ENCODE measurements at places on chromosomes 11 and 22.
A peak's percentile ranks its signal among the peaks of the same experiment; 100 is the strongest.

GRCh38 chr11:128488471-128488870 lies 98.9 kb downstream of the ETS1 start:
- no peak for DNase-seq
- H3K27ac ChIP-seq: peak overlapping the region; percentile 35
- no peaks in the 10 kb centered on the region for H3K27me3 ChIP-seq
- no peak overlapping the region for H3K4me3 ChIP-seq
- H3K36me3 ChIP-seq: no peaks in the 10 kb centered on the region
- no peaks in the 10 kb centered on the region for H3K4me1 ChIP-seq

GRCh38 chr11:123760894-123761293 lies 6.6 kb upstream of the OR6X1 start:
- no peaks in the 10 kb centered on the region for H3K4me1 ChIP-seq
- H3K27me3 ChIP-seq: no peaks in the 10 kb centered on the region
- H3K4me3 ChIP-seq: no peak overlapping the region

GRCh38 chr11:86954269-86955110 lies 705 bp downstream of the FZD4 start:
- no peaks in the 10 kb centered on the region for H3K4me1 ChIP-seq
- no peaks in the 10 kb centered on the region for H3K36me3 ChIP-seq
- peak overlapping the region; percentile 95 for H3K4me3 ChIP-seq
- H3K27ac ChIP-seq: peak overlapping the region; percentile 94
- DNase-seq: no peak

DNA sequence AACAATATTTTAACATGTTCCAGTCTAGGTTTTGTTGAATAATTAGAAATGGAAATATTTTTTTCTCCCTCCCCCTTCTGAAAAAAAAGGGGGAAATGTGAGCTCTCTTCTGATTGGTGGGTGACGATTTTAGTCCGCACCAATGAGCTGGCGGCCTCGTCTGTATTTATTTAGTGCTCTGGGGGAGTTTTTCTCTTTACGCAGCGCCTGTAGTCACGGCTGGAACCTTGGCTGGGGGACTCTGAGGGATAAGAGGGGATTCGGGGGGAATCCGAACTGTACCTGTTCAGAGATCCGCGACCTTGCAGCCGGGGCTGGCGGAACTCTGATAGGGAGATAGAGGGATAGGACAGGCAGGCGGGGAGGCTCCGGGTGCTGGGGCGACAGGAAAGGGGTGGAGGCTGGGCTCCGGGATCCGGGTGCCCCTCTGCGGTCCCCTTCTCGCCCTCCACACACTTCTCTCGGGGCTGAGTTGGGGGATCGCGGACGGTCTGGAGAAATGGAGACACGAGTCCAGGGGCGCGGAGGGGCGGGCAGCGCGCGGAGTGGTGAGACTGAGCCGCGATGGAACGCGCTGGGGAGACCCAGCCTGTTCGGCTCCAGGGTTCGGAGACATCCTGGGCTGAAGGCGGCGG lies 99.7 kb upstream of the HSD17B12 start:
- no peak for DNase-seq
- no peak overlapping the region for H3K27ac ChIP-seq
- peak overlapping the region; percentile 59 for H3K4me3 ChIP-seq
- H3K4me1 ChIP-seq: peaks cover 16% of the 10 kb centered on the region
- H3K36me3 ChIP-seq: no peaks in the 10 kb centered on the region

GRCh38 chr11:125513705-125514265 lies 17.7 kb upstream of the FEZ1 start:
- no peak overlapping the region for H3K27ac ChIP-seq
- no peaks in the 10 kb centered on the region for H3K4me1 ChIP-seq
- H3K36me3 ChIP-seq: no peaks in the 10 kb centered on the region
- no peak overlapping the region for H3K4me3 ChIP-seq
- H3K27me3 ChIP-seq: no peaks in the 10 kb centered on the region

DNA sequence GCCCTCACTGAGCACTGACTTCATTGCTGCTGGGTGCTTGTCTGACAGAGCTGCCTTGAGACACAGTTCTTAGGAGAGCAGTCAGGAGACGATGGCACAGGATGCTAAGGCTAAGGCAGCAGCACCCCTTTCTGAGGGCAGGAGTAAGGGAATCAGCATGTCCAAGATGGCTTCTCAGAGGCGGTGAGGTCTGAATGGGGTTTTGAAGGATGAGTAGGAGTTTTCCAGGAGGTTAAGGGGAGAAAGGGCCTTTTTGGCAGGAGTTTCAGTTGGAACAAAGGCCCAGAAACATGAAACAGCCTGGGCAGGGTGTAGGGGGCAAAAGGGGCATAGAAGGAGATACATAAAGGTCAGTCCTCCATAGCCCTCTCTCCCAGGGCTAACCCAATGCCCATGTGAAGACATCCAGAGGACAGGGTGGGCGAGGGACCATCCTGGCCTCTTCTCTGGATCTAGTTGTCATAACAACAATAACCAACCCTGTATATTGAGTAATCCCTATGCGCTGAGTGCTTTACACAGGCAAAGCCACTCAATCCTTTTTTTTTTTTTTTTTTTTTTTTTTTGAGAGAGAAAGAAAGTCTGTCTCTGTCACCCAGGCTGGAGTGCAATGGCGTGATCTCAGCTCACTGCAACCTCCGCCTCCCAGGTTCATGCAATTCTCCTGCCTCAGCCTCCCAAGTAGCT lies 19.0 kb downstream of the CYTH4 start:
- no peaks in the 10 kb centered on the region for H3K27me3 ChIP-seq
- H3K4me3 ChIP-seq: no peak overlapping the region
- no peaks in the 10 kb centered on the region for H3K4me1 ChIP-seq
- H3K36me3 ChIP-seq: no peaks in the 10 kb centered on the region
- no peak for DNase-seq

- H3K27ac ChIP-seq: no peak overlapping the region
- no peaks in the 10 kb centered on the region for H3K27me3 ChIP-seq
- DNase-seq: no peak
- H3K4me3 ChIP-seq: no peak overlapping the region
Observed at GRCh38 chr11:94106716-94107115, 21.9 kb upstream of the PANX1 start.

DNA sequence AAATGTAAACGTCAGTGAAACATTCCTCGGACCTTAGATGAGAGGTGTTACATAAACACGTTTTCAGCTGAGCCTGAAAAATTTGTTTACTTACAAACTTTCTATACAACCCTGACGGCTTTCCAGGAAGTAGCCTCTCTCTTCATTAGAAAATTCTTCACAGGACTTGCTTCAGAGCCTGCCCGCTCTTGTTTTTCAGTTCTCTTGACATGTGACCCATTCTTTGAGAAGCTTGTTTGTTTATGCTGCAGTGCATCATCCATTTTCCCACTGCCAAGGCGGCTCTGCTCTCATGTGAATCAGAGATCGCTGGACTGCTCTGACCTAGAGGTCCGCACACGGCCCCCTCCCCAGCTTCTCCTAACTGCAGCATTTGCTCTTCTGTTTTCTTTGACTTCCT lies 47.9 kb upstream of the ARHGAP42 start:
- no peaks in the 10 kb centered on the region for H3K4me1 ChIP-seq
- DNase-seq: no peak
- H3K36me3 ChIP-seq: no peaks in the 10 kb centered on the region
- no peak overlapping the region for H3K27ac ChIP-seq

DNA sequence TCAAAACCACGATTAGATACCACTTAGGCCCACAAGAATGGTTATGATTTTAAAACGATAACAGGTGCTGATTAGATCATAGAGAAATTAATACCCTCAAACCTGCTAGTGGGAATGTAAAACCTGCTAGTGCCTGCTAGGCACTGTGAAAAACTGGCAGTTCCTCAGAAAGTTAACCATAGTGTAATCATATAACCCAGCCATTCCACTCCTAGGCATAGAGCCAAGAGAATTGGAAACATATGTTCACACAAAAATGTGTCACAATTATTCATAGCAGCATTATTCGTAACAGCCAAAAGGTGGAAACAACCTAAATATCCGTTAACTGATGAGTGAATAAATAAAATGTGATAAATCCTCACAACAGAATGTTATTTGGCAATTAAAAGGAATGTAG lies 122.2 kb upstream of the SYN3 start:
- H3K4me3 ChIP-seq: no peak overlapping the region
- H3K36me3 ChIP-seq: no peaks in the 10 kb centered on the region
- no peak overlapping the region for H3K27ac ChIP-seq
- H3K27me3 ChIP-seq: no peaks in the 10 kb centered on the region
- no peaks in the 10 kb centered on the region for H3K4me1 ChIP-seq

DNA sequence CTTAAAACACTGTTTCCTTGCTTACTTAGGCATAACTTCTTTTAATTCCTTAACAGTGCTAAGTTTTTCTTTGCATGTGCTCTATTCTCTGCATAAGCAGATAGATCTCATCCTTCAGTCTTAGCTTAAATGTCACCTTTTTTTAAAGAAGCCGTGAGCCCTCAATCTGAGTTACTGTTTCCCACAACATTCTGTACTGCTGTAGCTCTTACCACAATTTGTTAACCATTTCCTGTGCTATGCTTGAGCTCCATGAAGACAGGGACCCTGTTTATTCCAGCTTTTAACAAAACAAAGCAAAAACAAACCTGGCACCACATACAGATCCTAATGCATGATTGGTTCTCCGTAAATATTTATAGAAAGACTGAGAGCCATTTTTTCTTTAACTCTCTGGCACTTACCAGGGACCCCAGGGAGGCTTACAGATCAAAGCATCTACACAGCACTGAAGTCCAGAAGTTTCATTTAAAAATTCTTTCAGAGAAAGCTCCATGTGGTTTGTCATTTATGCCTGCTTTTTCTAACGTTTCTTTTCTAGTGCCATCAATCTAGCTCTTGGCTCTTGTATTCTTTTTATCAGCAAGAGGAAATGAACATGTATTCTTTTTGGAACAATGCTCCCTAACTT lies 74.9 kb downstream of the DYNC2H1 start:
- DNase-seq: no peak
- H3K4me3 ChIP-seq: no peak overlapping the region
- no peak overlapping the region for H3K27ac ChIP-seq
- no peaks in the 10 kb centered on the region for H3K4me1 ChIP-seq

DNA sequence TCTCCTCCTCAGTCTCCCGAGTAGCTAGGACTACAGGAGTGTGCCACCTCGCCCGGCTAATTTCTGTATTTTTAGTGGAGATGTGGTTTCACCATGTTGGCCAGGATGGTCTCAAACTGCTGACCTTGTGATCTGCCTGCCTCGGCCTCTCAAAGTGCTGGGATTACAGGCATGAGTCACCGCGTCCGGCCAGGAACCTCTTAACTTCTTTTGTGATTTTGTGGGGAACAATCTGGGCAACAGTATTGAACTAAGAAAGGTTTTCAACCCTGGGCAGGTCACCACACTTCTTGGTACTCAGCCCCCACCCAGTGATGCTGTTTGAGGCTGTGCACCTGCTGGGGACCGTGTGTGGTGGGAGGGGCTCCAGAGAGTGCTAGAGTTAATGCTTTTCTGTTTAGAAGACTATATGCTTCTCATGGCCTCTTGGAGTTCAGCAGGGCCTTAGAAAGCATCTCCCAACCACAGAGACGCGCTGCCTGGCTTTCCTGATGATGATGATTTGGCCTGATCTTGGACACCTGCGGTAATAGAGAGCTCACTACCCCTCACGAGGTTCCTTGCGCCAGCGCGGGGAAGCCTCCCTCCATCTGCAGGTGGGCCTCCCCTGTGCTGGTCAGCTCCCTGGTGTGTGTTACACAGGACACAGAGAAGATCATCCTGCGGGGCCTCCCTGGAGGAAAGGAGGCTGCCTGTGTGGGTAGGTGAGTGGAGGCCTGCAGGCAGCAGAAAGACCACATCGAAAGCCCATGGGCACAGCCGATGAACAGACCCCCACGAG lies 1.2 kb downstream of the DENND6B start:
- H3K27ac ChIP-seq: no peak overlapping the region
- DNase-seq: no peak
- H3K27me3 ChIP-seq: no peaks in the 10 kb centered on the region
- no peaks in the 10 kb centered on the region for H3K4me1 ChIP-seq

- H3K27me3 ChIP-seq: no peaks in the 10 kb centered on the region
- H3K4me3 ChIP-seq: no peak overlapping the region
Observed at GRCh38 chr22:24205438-24206195, 24.3 kb downstream of the SUSD2 start.

GRCh38 chr22:47351836-47352579 lies 589.6 kb downstream of the TBC1D22A start:
- DNase-seq: no peak
- H3K27me3 ChIP-seq: peaks cover 6% of the 10 kb centered on the region
- H3K4me3 ChIP-seq: no peak overlapping the region

- no peak overlapping the region for H3K4me3 ChIP-seq
Observed at GRCh38 chr11:32002311-32002710, 88.6 kb upstream of the RCN1 start.

DNA sequence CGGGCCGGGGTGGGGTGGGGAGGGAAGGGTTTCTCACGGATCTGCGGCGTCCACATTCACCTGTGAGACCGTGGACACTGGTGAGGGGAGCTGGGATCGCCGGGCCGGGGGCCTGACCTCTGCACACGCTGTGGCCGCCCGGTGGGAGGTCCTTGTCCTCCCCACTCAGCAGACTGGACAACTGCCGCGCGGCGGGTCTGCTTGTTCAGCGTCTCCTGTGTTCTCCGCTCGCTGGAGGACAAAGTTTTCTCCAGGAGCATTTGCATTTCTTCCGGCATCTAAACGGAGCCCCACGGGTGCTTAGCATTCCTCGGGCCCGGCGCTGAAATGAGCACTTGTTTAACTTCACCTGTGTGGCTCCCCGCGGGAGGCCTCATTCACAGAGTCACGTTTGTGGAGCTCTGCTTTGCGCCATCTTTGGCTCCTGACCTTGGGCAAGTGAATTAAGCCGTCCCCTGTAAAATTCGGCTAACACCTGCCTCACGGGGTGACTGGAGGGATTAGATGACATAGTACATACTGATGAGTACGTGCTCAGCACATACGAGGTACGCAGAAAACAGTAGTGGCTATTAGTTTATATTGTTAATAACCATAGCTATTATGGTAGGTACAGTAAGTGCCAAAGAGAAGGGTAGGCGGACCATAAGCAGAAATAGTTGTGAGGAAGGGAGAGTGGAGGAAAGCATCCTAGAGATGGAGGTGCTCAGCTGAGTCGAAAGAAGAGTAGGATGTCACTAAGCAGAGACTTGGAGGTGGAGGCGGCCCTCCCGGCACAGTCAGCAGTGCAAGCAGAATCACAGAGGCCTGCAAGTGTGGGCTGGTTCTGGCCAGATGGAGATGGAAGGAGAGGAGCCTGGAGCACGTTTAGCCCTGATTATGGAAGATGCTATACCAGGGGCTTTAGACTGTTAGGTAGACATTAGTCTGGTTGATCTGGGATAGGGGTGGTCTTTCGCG lies 885 bp downstream of the TRMU start:
- H3K27me3 ChIP-seq: no peaks in the 10 kb centered on the region
- peaks cover 8% of the 10 kb centered on the region for H3K36me3 ChIP-seq
- H3K27ac ChIP-seq: peak overlapping the region; percentile 91
- peaks cover 9% of the 10 kb centered on the region for H3K4me1 ChIP-seq
